Gastroesophageal sphincter (tissue), 4 donors: ENCODE measurements at places on chromosomes 6 and 20. TPM values are rescaled to one million over a fixed set of nuclear protein-coding genes. Genes with fewer than 3 reads are reported as not detected.

DNA sequence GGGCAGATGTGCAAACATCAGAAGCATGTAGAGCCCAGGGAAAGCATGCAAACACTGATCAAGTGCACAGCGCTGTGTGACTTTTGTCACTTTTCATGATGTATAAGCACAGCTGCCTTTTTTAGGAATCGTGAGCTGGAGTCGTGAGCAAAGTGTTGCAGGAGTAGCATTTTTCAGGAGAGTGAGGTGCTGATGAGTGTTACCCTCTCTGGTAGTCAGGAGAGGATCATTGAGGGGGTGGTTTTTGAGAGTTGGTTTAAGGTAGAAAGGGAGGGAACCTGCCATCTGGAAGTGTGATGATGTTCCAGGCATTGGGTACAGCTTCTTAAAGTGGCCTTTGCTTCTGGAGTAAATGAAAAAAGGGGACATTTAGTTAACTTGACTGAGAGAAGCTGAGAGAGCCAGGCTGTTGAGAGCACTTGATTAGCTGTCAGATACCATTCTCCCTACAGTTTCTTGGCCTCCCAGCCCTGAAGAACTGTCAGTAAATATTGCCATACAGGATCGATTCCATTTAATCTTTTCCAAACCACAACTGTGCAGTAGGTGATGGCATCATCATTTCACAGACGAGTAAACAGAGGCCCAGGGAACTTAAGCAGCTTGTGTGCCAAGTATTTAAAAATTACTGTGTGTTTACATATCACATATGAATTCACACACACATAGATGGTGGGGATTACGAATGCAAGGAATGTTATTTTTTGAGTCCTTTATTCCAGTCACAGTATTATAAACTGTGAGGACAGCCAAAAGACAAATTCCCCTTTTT, 28.9 kb downstream of the TPD52L1 start:
- ATAC-seq, result no peak

The MTFR2 gene
- total RNA-seq, result not detected

GRCh38 chr20:1204576-1204975, 1.3 kb downstream of the C20orf202 start:
- no peak for ATAC-seq

GRCh38 chr20:22373164-22373895, 211.0 kb downstream of the FOXA2 start:
- no peak for ATAC-seq

The CEP43 gene
- 17.9 TPM for total RNA-seq

The PLN gene
- 477 TPM for total RNA-seq

The C6orf58 gene
- not detected for total RNA-seq

DNA sequence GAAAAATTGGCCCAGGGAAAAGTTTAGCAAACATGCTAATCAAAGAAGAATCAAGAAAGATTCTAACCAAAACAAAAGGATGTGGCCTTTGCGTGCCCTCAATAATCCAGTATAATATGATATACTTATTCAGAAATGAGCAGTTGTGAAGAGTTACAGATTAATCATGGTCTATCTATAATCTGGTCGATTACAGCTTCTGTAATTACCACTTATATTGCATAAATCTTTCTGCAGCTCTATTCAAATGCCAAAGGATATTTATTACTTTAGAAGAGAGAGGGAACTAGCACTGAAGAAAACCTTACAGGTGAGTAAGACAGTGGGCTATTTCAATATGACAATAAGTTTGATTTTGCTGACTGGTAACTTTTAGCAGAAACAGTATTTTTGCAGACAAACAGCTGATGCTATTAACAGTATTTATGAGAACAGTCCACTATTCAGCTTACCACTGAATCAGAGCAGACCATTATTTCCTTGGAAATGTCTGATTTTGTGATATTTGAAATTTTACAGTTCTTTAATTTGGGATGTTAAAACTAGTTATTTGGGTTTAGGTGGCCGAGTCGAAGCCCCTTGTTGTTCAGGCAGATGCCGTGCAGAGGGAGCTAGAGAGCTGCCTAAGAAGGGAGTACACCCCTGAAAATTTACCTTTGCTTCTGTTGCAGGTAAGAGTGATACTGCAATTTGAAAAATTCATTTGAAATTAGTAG, 92.2 kb downstream of the CEP57L1 start:
- ATAC-seq, result no peak

GRCh38 chr6:152394303-152394702, 242.9 kb downstream of the SYNE1 start:
- no peak for ATAC-seq

- no peak for ATAC-seq
Observed at GRCh38 chr20:48837014-48837413, 9.2 kb upstream of the PREX1 start.

The PTGIS gene
- total RNA-seq, result 169 TPM

The CNR1 gene
- total RNA-seq, result 9.8 TPM
